Stimulated activated CD4-positive, alpha-beta T cell treated with anti-CD3 and anti-CD28 coated beads, Interleukin-15, amount 100 ng/mL, for 48 hours (primary cell): ENCODE measurements at places on chromosomes 3 and 15.

DNA sequence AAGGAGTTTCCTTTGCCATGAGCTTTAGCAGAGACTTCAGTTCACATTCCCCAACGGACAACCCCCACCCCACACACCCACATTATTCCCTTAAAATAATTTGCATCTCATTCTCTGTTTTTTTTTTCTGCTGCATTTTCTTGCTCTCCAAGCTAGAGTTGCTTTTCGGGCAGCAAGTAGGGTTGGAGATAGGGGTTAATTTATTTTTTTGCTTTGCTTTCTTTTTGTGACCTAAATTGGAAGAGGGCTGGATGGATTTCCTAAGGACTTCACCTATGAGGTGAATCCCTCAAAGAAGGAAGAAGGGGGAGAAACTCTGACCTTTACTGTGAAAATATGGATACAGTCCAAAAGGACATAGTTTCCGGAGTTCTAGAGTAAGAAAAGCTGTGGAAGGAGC, 6.6 kb downstream of the SOX2 start:
- DNase-seq, result no peak

GRCh38 chr3:181457190-181457589, 254.5 kb upstream of the SOX2 start:
- no peak for DNase-seq

GRCh38 chr3:197970588-197970987, 10.6 kb downstream of the LMLN start:
- no peak for DNase-seq

GRCh38 chr15:68318008-68318835, 40.7 kb downstream of the FEM1B start:
- no peak for DNase-seq
